T-cell (primary cell): ENCODE measurements at places on chromosomes 6 and 20. TPM values are rescaled to one million over a fixed set of nuclear protein-coding genes. Genes with fewer than 3 reads are reported as not detected.

The THEMIS gene
- 61.3 TPM for total RNA-seq

DNA sequence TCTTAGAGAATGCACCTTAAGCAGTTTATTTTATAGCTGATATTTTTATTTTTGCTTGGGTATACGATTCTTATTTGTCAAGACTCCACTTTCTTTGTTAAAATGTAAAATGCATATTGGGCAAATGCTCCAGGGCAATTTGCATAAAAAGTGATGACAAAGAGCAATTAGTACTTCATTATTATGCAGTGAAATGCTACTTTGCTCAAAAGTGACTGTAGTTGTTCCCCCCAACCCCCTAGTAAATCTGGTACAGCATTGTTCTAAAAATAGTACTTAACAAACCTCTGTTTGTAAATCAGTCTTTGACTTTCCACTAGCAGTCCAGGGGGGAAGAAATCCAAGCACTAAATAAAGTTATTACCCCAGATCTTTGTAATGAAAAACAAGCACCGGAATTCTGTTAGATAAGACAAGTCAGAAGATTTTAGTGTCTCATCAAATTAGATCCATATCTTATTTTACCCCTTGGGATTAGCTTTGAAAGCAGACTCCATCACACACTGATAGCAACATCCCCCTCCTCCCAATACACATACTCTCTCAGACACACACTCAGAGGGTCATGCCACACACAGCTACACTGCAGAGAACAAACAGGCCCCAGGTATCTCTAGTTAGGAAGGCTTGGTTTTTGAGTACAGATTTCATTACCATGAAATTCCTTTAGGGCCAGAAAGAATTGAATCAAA lies 32.9 kb upstream of the BACH2 start:
- DNase-seq: no peak

DNA sequence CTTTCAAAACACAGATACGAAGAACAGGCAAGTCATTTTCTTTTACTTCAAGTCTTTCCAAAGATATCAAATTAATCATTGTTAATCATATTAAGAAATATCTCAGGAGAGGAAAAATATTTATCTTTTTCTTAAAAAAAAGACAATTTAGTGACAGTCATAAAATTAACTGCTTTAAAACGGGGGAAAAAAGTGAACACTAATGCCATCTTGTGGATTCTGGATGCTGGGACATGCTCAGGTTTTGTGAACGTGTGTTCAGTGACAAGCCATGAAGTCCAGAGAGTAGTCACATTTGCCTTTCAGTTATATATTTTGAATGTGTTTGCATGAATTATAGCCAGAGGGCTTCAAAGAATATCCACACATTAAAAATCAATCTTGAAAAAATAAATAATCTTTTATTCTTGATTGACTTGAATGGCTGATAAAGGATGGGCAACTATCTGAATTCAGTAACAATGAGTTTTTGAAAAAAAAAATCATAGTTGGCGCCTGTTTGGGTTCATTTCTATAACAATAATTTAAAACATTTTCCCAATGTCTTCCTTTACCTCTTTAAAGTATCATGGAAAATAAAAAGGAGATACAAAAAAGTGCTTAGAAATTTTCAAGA lies 74.7 kb upstream of the NOX3 start:
- no peak for DNase-seq

DNA sequence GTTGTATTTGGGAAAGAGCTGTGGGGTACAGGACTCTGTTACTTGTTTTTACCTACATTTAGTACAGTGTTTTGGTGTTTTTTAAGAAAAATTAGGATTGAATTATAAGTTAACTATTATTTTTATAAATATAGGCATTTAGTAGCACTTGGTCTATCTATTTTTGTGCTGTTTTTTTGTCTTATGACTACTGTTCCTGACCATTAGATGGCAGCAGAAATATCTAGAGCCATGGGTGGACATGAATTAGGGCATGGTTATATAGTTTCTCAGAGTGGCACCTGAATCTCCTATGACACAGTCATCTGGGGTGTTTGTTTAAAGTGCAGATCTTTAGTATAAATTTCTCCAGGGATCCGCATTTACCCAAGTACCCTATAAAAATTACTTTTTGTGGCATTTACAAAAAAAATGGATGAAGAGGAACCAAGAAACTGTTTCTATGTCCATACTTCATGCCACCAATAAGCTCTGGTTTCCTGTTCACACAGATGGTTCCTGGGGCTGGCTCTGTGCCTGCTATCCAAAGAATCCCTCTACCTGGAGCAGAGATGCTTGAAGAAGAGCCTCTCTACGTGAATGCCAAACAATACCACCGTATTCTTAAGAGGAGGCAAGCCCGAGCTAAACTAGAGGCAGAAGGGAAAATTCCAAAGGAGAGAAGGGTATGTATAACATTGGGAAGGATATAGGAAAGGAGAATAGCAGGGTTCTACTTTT lies 19.8 kb downstream of the NFYA start:
- no peak for DNase-seq

GRCh38 chr6:83114164-83114563 lies 46.7 kb downstream of the DOP1A start:
- DNase-seq: no peak

GRCh38 chr6:116459927-116460326 lies 1.2 kb upstream of the CALHM6 start:
- DNase-seq: no peak

GRCh38 chr6:38068854-38069590 lies 249.5 kb downstream of the ZFAND3 start:
- no peak for DNase-seq

The CCN6 gene
- total RNA-seq: not detected

DNA sequence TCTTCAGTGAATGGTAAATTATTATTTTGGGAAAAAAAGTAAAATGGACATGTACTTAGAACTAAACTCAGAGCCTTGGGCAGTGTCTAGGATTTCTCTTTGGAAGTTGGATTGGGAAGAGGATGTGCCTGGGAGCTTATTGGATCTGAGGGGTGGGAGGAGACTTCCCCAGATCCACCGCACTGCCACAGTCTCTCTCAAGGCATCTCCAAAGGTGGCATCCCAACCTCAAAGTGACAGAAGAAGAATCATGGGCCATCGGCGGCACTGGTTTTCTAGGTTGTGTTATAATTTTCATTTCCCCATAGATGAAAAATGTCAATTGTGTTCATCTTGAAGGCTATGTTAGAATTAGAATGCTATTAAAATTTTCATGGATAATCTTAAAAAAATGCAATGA lies 66.8 kb upstream of the CD93 start:
- no peak for DNase-seq

The MEP1A gene
- not detected for total RNA-seq
